ENCODE measurements at places on chromosomes 5 and 9.

DNA sequence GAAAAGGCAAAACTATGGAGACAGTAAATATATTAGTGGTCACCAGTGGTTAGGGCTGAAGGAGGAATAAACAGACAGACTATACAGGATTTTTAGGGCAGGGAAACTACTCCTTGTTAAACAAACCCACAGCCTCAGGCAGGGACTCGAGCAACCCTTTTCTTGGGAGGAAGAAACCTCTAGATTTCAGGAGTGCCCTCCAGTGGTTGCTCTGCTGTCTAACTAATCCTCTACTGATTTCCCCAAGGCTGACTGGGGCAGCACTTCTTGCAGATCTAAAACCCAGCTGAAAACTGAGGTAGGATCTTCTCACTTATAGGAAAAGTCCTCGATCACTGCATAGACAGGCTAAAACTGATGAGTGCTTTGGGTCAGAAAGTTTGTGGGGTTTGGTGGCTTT lies 176.8 kb downstream of the ISOC1 start:
- DNase-seq, result no peak

DNA sequence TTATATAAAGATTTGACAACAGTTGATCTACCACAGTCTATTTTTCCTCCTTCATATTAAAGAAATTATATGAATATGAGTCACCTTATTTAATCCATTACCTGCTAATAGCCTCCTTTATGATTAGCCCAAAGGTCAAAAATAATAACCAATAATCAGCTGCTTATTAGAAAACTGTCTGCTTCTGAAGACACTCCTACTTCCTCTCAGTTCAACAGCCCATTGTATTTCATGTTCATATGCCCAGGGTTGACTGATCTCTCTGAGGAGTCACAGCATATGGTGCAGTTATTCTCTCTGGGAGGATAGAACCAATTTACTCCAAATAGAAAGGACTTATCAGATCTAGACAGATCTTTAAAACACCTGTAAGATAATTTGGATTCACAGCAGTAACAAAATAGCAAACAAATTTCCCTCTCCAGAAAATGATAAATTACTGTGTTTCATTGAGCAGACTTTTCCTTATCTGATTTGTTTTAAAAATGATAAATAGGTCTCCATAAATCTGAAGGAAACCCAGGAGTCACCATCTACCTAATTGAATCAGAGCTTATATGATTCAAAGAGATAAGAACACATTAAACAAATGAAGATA lies 180.4 kb upstream of the ITGA1 start:
- no peak for DNase-seq

DNA sequence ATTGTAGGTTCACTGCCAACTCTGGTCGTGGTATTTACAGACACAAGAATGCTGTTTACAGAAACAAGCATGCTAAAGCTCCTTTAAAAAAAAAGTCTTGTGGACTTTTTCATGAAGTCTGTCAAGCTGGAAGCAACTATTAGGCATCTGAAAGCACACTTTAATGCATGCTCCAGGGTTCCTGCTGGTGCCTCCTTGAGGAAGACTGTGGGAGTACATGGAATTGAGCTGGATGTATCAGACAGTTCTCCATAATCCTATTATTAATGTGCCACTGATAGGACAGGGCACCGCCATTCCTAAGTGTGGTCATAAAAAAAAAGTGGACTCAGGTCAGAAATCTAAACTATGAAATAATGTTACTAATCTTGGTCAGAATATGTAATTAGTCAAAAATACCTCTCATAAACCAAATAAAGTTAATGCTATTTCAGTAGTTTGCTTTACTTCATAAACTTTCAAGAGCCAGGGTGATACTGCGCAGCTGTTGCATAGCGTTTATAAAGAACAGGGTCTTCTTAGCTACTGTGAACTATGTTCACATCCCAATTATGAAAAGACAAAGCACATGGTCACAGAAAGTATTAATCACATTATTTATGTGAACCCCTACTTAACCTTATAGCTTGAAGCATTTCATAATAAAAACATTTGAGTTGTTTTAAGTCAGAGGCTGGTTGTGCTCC lies 390.8 kb upstream of the PTGER4 start:
- no peak for DNase-seq

GRCh38 chr9:10921671-10922070 lies 308.9 kb upstream of the PTPRD start:
- DNase-seq, result no peak

GRCh38 chr5:151219138-151219537 lies 4.8 kb downstream of the CCDC69 start:
- DNase-seq, result no peak

GRCh38 chr5:77448831-77449230 lies 43.3 kb downstream of the WDR41 start:
- no peak for DNase-seq

Measured in non-pigmented ciliary epithelial cell (primary cell).